Osteoblast (primary cell): ENCODE measurements at places on chromosomes 7 and 10. TPM values are rescaled to one million over a fixed set of nuclear protein-coding genes. Genes with fewer than 3 reads are reported as not detected.

CYP2C8 gene
- total RNA-seq: under 0.01 and 0.29 TPM in 2 replicates

TAS2R5 gene
- total RNA-seq: 0.72 and 1.8 TPM in 2 replicates

KNDC1 gene
- under 0.01 TPM in 1 of 2 replicates, not detected in the other for total RNA-seq

WBP1L gene
- total RNA-seq: 76.4 and 85.5 TPM in 2 replicates

C7orf57 gene
- total RNA-seq: under 0.01 TPM in 2 replicates

PDK4 gene
- 0.36 and 0.59 TPM in 2 replicates for total RNA-seq

ACHE gene
- total RNA-seq: under 0.01 TPM in 2 replicates

PRSS1 gene
- not detected in 2 replicates for total RNA-seq

ZNF316 gene
- 12.4 and 14.1 TPM in 2 replicates for total RNA-seq

- no peaks in the 10 kb centered on the region for H3K36me3 ChIP-seq
- DNase-seq: no peak
- H3K27ac ChIP-seq: no peak overlapping the region
- peaks cover 4% of the 10 kb centered on the region for H3K27me3 ChIP-seq
- no peaks in the 10 kb centered on the region for H3K4me1 ChIP-seq
Measured at GRCh38 chr10:22875581-22875980, 52.3 kb upstream of the ARMC3 start.

GRCh38 chr7:114851406-114852061 is 70.4 kb upstream of the MDFIC start:
- H3K36me3 ChIP-seq: no peaks in the 10 kb centered on the region
- no peaks in the 10 kb centered on the region for H3K4me1 ChIP-seq
- no peaks in the 10 kb centered on the region for H3K27me3 ChIP-seq
- peak; percentile 45 for DNase-seq

DNA sequence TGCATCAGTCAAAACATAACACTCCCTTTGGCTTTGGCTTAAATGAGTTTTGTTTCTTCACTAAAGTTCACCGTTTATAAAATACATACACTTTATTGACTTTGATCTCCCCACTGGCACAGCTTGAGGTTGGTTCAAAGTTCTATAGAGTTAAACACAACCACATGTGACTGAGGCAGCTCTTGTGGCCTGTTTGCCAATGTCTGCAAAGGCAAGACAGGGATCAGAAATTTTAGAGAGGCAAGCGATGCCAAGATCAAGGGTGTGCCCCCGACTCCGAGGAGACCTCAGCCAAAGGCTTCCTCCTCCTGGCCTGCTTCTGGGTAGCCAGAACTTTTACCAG is 129.8 kb upstream of the JCAD start:
- H3K4me3 ChIP-seq: no peak overlapping the region
- no peak for DNase-seq
- H3K27ac ChIP-seq: no peak overlapping the region
- no peaks in the 10 kb centered on the region for H3K27me3 ChIP-seq

DNA sequence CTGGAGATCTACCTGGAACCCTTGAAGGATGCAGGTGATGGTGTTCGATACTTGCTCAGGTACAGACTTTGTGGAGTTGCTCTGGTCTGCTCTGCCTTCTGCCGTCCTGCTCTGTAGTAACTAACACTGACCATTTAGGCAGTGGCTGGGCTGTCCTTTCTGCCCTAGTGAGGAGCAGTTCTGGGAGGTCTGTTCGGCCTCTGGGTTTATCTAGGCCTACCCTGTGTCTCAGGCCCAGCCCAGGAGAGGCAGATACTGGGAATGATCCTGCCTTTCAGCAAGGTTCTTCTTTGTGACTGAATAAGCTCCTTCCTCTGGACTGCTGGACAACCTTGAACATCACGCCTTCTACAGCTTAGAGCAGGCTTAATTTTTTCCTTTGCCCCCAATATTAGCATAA is 1.7 kb downstream of the ZFYVE27 start:
- H3K4me1 ChIP-seq: peaks cover 17% of the 10 kb centered on the region
- peaks cover 37% of the 10 kb centered on the region for H3K36me3 ChIP-seq
- peak overlapping the region; percentile 93 for H3K27ac ChIP-seq
- H3K27me3 ChIP-seq: no peaks in the 10 kb centered on the region

DNA sequence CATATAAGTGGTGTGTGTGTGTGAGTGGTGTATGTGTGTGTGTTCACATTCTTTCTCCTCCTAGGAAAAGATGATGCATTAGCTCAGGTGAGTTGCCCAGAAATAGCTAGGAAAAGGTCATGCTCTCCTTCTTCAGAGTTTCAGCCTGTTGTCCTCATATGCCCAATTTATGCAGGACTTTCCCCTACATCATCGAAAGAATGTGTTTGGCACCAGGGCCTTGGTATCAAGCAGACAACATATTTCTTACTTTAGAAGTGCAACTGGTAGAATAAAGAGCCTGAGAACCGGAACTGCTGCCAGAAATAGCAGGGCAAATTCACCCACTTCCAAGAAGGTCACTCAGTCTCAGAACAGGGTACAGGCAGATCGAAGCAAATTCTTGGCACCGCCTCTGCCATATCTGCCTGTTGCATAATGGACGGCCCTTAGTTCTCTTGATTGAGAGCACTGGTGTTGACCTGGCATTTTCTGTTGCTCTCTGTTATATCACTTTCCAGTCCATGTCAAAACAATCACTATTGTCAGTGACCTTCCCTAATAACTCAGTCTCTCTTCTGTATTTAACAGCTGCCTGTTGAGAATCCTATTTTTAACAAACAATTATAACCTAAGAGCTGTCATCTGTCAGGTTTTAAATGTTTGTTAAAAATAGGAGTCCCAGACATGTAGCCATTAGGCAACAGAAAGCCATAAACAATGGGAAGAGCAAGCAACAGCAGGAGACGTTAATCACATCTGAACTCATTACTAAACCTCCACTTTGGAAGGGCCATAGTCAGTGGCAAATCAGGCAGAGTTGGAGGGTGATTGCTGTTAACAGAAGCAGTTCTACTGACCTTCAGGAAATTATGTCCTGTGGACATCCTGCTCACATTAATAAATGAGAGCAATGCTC is 20.7 kb downstream of the ADRB1 start:
- H3K27ac ChIP-seq: no peak overlapping the region
- no peak for DNase-seq

DNA sequence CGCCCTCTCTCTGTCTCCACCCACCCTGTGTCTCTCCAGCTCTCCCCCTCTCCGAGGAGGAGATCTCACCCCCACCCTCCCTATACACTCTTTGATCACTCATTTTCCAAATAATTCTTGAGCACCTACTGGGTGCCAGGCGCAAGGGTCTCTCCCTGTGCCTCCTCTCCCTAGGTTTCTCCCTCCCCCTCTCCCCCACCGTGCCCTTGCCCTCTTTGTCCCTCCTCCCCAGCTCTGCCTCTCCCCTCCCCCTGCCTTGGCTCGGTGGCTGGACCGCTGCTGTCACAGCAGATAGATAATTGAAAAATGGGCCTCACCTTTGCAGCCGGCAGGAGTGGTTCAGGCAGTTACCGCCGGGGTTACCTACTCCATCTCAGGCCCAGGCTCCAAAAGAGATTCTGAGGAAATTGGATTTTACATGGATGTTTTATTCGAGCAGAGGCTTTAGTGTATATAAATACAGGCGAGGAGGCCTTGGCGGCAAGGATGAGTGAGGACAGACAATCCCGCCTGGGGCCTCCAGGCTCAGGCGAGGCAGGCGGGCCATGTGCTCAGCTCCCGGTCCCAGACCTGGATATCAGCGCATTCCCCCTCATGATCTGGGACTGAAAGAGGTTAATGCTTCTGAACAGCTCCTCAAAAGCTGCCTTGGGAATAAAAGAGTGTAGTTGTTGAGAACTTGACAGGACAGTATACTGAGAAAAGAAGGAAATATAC is 60.8 kb upstream of the BTRC start:
- H3K36me3 ChIP-seq: no peaks in the 10 kb centered on the region
- peaks cover 54% of the 10 kb centered on the region for H3K27me3 ChIP-seq
- no peak overlapping the region for H3K27ac ChIP-seq
- DNase-seq: peak; percentile 63
- peaks cover 3% of the 10 kb centered on the region for H3K4me1 ChIP-seq

GRCh38 chr10:97542169-97543024 is 30.2 kb upstream of the ANKRD2 start:
- no peaks in the 10 kb centered on the region for H3K27me3 ChIP-seq
- peaks cover 61% of the 10 kb centered on the region for H3K4me1 ChIP-seq
- H3K27ac ChIP-seq: peak overlapping the region; percentile 96

GRCh38 chr7:50605059-50605458 is 39.9 kb upstream of the DDC start:
- H3K4me3 ChIP-seq: no peak overlapping the region
- H3K4me1 ChIP-seq: no peaks in the 10 kb centered on the region
- DNase-seq: no peak
- peaks cover 22% of the 10 kb centered on the region for H3K36me3 ChIP-seq
- H3K27ac ChIP-seq: no peak overlapping the region

- no peak overlapping the region for H3K4me3 ChIP-seq
- no peaks in the 10 kb centered on the region for H3K4me1 ChIP-seq
- H3K27me3 ChIP-seq: no peaks in the 10 kb centered on the region
- no peaks in the 10 kb centered on the region for H3K36me3 ChIP-seq
- H3K27ac ChIP-seq: no peak overlapping the region
Measured at GRCh38 chr7:145478541-145478940, 638.1 kb upstream of the CNTNAP2 start.

DNA sequence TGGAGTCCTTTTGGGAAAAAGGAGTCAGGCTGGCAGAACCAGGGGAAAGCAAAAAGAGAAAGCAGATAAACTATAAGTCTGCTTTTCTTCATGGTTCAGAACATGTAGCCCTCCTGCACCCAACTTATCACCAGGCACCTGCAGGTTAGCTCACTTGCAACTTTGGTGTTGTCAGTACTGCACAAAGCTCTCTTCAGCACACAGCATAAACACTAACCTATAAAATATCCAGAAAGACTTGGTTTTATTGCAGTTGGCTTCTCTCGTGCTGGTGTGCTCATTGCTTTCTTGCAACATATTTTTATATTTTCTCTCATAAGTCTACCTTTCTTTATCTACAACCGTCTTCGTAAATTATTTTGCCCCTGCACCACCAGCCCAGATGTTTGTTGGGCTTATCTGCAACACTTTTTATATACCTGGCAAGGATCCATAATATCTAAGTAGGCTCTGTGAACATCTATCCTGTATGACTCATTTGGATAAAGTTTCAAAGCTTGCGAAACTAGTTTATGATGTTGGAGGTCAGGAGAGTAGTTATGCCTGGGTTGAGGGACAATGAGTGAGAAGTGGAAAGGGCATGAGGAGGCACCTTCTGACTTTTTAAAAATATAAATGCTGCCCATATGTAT is 164.6 kb downstream of the ANKRD30A start:
- H3K27me3 ChIP-seq: no peaks in the 10 kb centered on the region
- H3K4me1 ChIP-seq: no peaks in the 10 kb centered on the region
- H3K36me3 ChIP-seq: no peaks in the 10 kb centered on the region
- DNase-seq: no peak

GRCh38 chr7:149494738-149495368 is 2.8 kb downstream of the ZNF746 start:
- peaks cover 14% of the 10 kb centered on the region for H3K27me3 ChIP-seq
- no peak overlapping the region for H3K4me3 ChIP-seq
- no peak overlapping the region for H3K27ac ChIP-seq
- H3K4me1 ChIP-seq: peaks cover 19% of the 10 kb centered on the region
- peaks cover 41% of the 10 kb centered on the region for H3K36me3 ChIP-seq

- H3K36me3 ChIP-seq: no peaks in the 10 kb centered on the region
- DNase-seq: peak; percentile 68
- H3K4me1 ChIP-seq: peaks cover 38% of the 10 kb centered on the region
- no peaks in the 10 kb centered on the region for H3K27me3 ChIP-seq
- peak overlapping the region; percentile 57 for H3K27ac ChIP-seq
Measured at GRCh38 chr10:80133206-80133605, 676 bp downstream of the PLAC9 start.
